EH (cell line): ENCODE measurements at places on chromosomes 6 and 20.

- peak; percentile 48 for DNase-seq
Measured at GRCh38 chr6:90295854-90296340, 746 bp downstream of the BACH2 start.

DNA sequence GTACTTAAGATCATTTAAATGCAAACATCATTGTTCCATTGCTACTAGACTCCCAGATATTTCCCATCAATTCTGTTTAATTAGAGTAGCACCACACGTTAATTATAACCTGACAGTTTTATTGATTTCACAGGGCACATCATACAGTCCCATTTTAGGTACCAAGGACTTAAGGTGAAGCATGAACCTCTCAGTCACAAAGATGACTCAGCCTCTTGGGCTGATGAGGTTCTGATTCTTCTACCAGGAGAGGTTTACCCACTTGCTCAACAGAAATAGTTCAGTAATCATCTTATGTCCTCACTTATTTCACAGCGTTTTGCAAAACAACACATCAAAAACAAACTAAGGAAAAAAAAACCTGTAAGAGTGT lies 98.5 kb downstream of the HIVEP2 start:
- peak; percentile 63 for DNase-seq

DNA sequence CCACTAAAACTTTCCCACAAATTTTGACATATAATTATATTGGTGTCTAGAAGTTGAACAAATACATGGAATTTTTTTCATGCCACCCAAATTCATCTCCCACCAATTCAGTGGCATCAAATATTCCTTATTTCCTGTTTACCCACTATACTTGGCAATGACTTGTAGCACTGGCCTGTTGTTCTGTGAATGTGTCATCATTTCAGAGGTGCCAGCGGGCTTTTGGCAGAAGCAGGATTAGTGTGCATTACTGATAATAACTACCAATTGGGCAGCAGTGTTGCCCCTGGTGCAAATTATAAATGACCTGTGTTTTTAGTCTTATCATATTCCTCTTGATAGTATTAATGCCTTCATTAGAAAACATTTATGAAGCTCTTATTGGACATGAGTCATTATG lies 121.3 kb downstream of the TFAP2B start:
- no peak for DNase-seq

DNA sequence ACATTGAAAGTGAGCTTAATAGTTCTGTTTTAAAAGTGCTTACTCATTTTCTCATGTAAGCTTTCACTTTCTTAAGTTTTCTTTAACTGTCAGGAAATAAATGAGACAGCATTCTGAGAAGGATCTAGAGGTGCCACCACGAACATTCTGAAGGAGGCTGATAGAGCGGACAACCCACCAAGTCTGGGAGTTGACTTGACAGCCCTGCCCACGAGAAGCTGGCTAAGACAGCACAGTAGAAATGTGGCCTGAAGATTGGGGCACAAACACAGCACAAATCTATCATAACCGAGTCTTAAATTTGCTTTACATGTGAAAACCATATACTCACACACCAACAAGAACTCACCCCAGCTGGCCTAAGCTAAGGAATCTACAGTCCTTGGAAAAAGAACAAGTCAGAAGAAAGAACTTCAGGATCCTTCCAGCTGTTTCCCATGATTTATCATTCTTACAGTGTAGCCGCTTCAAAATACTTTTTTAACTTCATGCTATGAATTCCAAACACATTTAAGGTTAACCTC lies 144.2 kb upstream of the TNFAIP3 start:
- peak; percentile 26 for DNase-seq

- no peak for DNase-seq
Measured at GRCh38 chr6:89596484-89596883, 42.1 kb downstream of the LYRM2 start.

- no peak for DNase-seq
Measured at GRCh38 chr6:51901766-51902764, 185.3 kb downstream of the PKHD1 start.

- peak; percentile 69 for DNase-seq
Measured at GRCh38 chr6:41976794-41977484, 35.3 kb upstream of the CCND3 start.

DNA sequence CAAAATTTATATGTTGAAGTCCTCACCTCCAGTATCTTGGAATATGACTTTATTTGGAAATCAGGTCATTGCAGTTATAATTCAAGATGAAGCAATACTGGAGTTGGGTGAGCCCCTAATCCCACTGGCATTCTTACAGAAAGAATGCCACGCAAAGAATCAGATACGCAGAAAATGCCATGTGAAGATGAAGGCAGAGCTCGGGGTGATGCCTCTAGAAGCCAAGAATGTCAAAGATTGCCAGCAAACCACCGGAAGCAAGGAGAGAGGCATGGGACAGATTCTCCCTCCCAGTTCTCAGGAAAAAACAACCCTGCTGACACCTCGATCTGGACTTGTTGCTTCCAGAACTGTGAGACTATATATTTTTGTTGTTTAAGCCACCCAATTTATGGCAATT lies 273.4 kb upstream of the CITED2 start:
- no peak for DNase-seq

DNA sequence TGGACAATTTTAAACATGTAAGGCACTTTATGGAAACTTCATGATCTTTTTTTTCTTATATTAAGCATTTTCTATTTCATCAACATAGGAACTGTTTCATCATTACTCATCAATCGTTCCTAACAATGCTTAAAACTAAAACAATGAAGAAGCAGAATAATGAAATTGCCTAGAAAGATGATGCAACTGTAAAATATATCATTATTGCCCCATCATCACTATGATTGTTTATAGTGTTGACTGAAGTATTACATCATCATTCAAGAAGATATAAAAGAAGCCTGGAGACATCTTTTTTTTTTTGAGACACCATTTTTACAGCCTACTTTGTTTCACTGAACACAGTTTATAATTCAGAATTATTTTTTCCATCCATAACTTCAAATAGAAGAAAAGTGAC lies 147.2 kb downstream of the TRDN start:
- DNase-seq = no peak

- no peak for DNase-seq
Measured at GRCh38 chr6:168711049-168711640, 270.2 kb downstream of the SMOC2 start.

DNA sequence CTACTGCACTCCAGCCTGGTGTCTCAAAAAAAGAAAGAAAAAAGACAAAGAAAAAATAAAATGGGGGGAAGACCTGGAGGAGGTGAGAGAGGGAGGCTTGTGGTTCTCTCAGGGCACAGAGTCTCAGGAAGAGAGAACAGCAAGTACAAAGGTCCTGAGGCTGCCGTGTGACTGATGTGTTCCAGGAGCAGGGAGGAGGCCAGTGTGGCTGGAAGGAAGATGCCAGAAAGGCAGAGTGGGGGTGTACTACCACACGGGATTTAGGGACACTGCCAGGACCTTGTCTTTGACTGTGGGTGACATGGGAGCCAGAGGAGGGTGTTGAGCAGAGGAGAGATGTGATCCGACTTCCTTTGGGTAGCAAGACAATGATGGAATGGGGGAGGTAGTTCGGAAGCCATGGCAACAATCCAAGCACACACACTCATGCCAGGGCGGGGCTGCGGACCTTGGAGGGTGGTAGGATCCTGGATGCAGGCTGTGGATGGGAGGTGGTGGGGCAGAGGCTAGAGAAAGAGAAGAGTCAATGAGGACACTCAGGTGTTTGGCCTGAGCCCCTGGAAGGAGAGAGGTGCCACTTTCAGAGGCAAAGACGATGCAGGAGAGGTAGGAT lies 136.4 kb upstream of the PTPN1 start:
- DNase-seq = no peak

GRCh38 chr20:29878281-29878741 lies 1379.2 kb upstream of the DEFB115 start:
- peak; percentile 11 for DNase-seq

DNA sequence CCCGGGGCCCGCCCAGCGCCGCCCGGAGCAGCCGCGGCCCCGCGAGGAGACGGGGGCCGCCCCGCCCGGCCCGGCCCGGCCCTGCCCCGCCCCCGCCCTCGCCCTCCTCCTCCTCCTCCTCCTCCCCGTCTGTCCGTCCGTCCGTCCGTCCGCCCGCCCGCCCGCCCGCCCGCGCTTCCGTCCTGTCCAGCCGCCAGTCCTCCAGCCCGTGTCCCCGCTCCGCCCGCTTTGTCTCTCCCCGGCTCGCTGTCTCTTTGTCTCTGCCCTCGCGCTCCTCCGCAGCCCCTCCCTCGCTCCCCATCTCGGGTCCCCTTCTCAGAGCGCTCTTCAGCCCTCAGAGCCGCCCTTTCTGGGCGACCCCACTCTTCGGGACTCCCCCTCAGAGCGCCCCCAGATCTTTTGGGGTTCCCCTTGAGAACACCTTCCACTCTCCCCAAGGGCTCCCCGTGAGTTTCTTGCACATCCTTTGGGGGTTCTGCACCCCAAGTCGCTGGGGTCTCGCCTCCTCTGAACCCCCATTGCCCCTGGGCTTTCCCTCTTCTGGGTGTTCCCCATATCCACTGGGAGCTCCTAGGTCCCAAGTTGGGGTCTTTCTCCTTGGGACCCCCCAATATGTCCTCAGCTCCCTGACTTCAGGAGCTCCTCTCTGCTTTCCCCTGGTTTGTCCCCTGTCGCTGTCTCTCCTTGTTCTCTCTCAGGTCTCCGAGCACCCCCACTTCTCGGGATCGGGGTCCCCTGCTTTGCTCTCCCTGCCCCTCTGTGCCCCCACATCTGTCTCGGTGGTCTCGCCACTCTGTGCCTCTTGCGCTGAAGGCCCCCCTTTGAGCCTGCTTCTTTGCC lies 79.5 kb upstream of the MYL9 start:
- peak; percentile 77 for DNase-seq

DNA sequence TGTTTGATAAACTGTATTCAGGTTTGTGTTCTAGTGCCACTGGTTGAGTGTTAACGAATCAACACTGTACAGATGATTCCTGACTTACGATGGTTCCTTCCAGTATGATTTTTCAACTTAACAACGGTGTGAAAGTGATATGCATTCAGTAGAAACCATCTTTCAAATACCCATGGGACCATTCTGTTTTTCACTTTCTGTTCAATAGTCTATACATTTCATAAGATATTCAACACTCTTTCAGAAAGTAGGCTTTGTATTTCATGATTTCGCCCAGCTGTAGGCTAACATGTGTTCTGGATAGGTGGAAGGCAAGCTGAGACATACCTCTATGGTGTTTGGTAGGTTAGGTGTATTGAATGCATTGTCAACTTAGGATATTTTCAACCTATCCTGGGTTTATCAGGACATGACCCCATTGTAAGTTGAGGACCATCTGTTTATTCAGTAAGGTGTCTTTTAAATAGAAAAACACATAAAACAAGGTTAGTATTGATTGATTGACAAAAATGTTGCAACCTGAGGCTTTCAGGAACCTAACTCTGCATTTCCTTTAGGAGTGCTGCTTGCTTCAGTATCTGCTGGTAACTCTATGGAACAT lies 32.3 kb downstream of the SYNJ2 start:
- no peak for DNase-seq

DNA sequence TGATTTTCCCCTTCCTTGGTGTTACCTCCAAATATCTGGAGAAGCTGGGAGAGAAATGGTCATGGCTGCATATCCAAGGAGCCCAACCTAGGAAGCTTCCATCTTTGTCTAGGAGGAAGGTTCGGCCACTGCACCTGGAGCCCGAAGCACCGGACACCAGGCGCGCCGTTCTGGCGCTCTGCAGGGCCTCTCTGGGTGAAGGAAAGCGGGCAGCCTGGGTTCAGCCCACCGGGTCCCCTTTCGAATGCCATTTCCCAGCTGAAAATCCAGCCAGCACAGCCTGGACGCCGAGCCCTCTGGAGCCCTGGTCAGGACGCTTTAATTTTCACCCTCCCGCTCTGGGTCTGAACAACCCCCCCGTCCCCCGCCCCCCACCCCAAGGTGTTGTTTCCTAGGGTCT lies 1.2 kb downstream of the LINC00237 start:
- DNase-seq = no peak

DNA sequence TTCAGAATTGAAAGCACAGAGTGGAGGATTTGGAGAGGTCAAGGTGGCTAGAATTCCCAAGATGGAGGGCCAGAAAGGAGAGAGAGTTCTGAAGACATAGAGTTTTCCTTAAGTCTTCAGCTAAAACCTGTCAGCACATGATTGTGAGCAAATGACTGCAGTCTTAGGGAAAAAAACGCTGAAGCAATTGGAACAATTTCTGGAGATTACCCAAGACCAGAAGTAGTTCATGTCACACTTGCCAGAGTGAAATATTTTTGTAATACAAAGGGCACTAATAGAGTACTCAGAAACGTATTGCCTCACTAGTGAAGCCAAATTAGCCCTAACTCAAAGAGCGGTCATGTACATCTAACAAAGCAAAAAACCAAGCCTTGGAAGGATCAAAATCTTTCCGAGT lies 541.3 kb upstream of the MARCKS start:
- DNase-seq = peak; percentile 15

GRCh38 chr6:20284672-20285071 lies 72.4 kb upstream of the MBOAT1 start:
- no peak for DNase-seq

DNA sequence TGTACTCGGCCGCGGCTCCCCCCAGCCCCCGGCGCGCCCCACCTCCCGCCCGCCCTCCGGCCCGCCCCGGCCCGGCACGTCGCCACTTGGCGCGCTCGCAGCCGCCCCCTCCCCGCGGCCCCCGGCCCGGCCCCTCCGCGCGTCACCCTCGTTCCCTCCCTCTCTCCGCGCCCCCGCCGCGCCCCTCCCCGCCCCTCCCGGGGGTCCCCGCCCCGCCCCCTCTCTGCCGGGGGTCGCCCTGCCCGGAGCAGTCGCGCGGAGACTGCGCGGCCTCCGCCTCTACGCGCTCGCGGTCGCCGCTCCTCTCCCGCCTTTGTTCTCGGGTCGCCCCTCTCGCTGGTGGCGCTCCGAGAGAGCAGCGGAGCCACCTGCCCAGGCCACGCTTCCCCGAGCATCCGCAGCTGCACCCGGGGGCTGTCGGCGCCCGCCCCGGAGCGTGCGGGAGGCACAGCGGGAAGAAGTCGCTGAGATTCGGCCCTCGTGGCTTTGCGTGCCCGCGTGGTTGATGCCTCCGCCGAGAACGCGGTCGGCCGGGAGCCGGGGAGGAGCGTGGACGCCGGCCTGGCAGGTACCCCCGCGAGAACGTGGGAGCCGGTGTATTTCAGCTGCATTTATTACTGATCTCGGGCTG lies at the start of gene PHF10:
Gene PHF10 (minus strand): TSS at position 7 of the 631 bp plus-strand sequence. CDS start 569 bp downstream, outside the sequence.
- peak; percentile 32 for DNase-seq

- no peak for DNase-seq
Measured at GRCh38 chr20:22815603-22816315, 219.4 kb upstream of the SSTR4 start.

- DNase-seq = peak; percentile 52
Measured at GRCh38 chr20:41456351-41456750, 89.7 kb upstream of the EMILIN3 start.

DNA sequence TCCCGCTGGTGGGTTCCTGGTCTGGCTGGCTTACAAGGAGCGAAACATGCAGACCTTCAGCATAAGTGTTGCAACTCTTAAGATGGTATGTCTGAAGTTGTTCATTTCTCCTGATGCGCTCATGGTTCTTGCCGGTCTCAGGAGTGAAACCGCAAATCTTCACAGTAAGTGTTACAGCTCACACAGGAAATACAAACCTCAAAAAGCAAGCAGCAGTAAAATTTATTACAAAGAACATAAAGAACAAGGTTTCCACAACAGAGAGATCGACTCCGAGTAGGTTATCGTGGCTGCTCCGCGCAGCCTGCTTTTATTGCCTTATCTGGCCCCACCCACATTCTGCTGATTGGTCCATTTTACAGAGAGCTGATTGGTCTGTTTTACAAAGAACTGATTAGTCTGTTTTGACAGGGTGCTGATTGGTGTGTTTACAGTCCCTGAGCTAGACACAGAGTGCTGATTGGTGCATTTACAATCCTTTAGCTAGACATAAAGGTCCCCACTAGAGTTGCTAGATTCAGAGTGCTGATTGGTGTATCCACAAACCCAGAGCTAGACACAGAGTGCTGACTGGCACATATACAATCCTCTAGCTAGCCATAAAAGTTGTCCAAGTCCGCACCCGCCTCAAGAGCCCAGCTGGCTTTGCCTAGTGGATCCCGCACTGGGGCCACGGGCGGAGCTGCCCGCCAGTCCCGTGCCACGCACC lies 39.2 kb downstream of the TRIM27 start:
- DNase-seq = no peak
